ENCODE measurements at places on chromosomes 16 and 17.

GRCh38 chr16:8646326-8647053 is 25.0 kb downstream of the METTL22 start:
- DNase-seq: no peak

DNA sequence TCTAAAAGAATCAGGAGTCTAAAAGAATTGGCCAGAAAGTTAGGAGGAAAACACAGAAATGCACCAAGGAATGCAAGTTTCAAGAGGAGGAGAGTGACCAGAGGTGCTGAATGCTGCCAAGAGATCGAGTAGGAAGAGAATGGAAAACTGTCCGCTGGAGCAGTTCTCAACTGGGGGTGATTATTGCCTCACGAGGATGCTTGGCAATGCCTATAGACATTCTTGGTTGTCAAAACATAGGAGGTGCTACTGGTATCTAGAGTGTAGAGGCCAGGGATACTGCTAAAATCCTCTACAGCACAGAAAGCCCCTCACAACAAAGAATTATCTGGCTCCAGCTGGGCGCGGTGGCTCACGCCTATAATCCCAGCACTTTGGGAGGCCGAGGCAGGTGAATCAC is 82.1 kb upstream of the NOL11 start:
- DNase-seq: no peak

GRCh38 chr17:307741-308507 is 44.7 kb downstream of the RPH3AL start:
- DNase-seq: no peak

DNA sequence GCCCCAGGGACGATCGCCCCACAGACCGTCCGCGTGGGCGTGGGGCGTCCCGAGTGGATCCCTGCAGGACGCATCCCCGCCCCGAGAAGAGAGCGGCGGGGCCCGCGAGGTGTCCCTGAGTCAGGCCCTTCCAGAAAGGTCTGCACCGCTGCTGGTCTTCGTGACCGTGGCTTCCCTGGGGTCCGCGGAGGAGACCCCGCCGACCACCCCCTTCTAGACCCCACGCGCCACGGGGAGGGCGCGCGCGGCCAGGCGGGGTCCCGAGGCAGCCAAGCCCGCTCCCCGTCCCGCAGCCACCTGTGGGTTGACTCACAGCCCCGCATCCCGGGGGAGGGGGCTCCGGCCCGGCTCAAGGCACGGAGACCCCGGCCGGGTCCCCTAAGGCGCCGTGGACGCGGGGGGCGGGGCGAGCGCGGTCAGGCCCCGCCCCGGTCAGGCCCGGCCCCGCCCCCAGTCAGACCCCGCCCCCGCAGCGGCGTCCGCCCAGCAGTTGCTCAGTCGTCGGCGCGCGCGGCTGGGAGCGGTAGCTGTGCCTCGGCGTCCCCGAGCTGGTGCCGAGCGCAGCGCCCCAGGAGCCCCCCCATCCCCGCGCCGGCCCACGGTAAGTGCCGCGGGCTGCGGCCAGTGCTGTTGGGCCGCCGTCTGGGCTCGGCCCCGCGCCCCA is at the start of gene BAIAP3:
Gene BAIAP3, plus strand, starts transcription at position 497 of the 664 bp plus-strand sequence. CDS start 4,905 bp downstream, outside the sequence.
- DNase-seq: no peak

DNA sequence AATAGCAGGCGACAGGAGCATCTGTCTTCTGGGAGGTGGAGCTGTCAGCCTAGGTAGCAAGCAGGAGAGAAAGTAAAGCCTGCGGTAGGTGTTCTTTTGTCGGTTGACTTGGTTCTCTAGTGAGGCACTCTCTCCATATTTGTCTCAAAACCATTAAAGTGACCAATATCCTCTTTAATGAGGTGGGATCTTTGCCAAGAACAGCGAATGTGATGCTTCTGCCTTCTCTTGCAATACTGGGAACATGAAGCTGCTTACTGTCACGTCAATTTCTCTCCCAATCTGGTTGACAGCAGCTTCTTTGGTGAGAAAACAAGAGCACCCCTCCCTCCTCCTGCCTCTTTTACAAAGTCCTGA is 176.7 kb downstream of the ABCC12 start:
- no peak for DNase-seq

DNA sequence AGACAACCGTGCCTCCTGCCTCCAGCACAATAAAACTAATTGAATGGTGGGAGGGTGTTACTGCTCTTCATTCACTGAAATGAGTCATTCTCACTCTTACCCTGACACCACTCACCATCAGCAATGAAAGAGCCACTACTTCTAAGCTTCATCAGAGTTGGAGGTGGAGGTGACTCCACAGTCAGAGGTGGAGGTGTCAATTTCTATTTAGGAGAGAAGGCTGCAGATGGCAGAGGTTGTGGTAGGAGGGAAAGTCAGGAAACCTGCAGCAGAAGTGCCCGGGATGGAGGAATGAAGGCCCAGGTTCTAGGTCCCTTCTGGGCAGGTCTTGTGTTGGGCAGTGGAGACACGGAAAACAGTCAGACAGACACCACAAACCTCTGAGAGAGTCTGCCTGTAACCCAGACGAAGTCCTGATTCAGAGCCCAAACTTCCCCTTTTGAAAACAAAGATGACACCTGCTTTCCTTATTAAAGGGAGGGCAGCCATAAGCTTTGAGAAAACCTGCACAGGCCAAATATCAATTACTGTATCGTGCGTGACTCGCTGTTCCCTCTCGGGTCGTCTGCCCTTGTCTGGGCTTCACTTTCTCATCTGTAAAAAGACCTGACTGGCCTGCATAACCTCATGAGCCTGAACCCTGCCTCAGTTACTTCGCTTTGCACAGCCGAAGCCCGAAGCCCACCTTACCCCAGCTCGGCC is 668 bp downstream of the ATPAF2 start:
- DNase-seq: no peak

- DNase-seq: peak; percentile 77
Measured at GRCh38 chr16:46853713-46854443, 22.9 kb upstream of the C16orf87 start.

DNA sequence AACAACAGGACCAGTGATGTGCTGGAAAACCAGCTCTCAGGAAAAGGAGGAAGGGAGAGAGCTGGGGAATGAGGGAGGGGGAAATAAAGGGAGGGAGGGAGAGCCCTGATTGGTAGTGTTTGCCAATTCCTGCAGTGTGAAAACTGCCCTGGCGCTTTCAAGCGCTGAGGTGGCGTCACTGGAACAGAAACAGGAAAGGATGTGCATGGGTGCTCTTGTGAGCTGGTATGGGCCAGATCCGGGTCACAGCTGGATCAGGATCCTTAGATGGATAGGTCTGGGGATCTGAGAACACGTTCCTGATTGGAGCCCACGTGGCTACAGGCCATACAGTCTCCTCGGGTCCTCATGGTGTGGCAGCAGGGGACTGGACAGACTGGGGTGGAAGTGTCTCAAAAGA is 16.7 kb upstream of the MLKL start:
- no peak for DNase-seq

- DNase-seq: no peak
Measured at GRCh38 chr17:14791221-14791620, 473.9 kb downstream of the PMP22 start.

- peak; percentile 15 for DNase-seq
Measured at GRCh38 chr16:87806641-87807546, 41.1 kb upstream of the KLHDC4 start.

GRCh38 chr17:64503341-64503740 is 2.7 kb downstream of the DDX5 start:
- DNase-seq: no peak

GRCh38 chr16:70433458-70434103 is 5.3 kb downstream of the ST3GAL2 start:
- DNase-seq: no peak

DNA sequence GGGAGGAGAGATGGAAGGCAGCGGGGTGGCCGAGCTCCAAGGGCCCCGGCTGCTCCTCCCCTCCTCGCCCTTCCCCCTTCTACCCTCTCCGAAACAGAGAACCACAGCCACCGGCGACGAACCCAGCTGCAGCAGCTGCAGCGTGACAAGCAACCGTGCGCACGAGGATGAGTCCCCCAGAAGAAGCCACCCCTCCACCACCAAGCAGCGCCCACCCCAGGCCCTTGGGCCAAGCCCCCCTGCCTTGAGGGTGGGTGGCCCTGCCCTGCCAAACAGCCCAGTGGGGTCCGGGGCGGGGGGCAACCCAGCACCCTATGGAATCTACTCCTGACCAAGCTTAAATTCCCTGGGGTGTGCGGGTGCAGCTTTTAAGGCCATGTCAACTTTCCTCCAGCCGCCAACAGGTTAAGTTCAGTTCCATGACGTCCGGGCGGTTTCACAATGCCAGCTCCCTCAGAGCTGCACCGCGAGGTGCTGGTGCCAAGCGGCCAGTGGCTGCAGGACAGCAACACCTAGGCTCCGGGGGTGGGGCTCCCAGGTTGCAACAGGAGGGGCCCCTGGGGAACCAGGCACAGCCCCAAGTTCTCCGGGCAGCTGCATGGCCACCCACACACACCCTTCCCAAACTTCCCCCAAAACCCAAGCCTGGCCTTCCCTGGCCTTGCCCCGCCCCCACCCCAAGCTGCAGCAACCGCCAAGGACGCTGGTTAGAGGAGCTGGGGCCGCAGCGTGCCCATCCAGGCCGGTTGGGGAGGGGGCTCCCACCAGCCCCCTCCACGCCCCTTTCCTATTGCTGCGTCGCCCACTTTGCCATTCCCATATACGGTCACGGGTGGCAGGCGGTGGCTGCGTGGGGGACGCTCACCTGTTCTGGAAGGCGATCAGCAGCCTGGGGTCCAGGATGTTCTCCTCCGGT is 2.0 kb downstream of the CBX4 start:
- DNase-seq: no peak

DNA sequence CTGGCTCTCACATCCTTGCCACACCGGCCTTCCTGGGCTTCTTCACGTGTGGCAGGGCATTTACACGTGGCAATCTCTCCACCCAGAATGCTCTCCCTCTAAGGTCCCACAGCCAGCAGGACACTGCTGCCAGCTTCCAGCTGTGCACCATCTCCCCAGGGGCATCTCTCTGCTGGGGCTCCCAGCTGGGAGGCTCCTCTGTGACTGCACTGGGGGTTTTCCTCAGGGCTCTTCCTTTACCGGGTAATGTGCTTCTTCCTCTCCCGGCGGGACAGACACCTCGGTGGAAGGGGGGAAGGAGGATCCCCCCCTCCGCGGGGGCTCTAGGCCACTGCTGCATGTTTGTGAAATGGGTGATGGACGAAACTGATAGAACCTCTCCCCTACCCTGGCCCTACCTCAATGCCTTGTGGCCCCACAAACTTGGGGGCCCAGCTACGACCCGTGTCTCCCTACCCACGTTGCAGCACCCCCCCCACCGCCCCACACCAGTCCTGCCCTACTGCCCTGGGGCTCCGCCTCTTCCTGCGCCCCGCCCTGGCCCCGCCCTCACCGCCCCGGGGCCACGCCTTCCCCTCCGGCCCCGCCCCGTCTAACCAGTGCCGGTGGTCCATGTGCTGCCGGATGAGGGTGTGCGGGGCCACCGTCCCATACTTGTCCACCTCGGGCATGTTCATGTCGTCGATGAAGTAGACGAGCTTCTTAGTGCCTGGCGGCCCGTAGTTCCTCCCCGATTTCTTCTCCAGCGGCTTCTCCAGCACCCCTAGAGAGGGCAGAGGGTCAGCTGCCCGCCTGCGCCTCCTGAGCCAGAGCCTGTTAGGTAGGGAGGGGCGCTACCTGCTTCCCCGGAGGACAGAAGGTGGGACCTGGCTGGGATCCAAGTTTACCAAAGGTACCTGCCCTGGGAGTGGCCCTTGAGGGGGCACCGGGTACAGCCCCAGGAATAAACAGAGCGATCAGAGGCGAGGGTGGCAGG is 92.6 kb downstream of the DNAH17 start:
- peak; percentile 28 for DNase-seq

DNA sequence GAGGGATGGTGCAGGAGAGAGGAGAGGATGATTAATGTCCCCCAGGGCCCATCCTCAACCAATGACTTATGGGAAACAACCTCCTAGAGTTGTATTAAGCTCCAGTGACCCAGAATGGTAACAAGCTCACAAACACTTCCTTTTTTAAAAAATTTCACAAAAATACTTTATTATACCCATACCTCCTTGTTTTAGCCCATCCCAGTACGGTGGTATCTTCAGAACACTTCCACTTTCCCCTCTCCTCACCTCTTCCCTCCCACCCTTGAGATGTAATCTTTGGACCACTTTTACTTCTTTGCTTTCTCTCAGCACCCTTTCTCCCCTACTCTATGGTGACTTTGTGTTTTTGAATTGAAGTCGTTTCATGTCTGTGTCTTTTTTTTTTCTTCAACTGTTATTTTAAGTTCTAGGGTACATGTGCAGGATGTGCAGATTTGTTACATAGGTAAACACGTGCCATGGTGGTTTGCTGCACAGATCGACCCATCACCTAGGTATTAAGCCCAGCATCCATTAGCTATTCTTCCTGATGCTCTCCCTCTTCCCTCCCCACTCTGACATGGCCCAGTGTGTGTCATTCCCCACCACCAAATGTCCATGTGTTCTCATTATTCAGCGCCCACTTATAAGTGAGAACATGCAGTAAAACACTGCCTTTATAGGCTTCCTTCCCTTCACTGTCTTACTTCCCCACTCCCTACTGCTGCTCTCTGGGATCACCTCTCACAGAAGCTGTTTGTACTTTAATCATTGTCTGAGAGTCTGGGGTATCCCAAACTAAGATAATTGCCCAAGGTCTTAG is 124.5 kb downstream of the PRKCB start:
- no peak for DNase-seq

GRCh38 chr16:75244225-75244809 is 7.1 kb downstream of the BCAR1 start:
- peak; percentile 35 for DNase-seq

DNA sequence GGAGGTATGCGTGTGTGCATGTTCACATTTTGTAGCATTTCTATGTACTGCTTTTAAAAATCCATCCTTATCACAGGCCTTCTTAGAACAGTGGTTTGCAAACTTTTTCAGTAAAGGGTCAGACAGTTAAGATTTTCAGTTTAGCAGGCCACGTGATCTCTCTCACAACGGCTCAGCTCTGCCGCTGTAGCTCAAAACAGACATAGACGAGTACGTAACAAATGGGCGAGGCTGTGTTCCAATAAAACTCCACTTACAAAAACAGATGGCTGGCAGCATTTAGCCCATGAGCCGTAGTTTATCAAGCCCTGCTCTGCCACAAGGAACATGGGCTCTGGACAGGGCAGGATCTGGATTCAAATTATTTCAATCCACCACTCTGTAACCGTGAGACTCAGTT is 141.8 kb downstream of the XYLT1 start:
- no peak for DNase-seq

- DNase-seq: no peak
Measured at GRCh38 chr17:182050-182751, 751 bp upstream of the DOC2B start.

Data from hippocampal formation (tissue), 2 donors.